ENCODE measurements at places on chromosomes 1 and 21.
A peak's percentile ranks its signal among the peaks of the same experiment; 100 is the strongest.

DNA sequence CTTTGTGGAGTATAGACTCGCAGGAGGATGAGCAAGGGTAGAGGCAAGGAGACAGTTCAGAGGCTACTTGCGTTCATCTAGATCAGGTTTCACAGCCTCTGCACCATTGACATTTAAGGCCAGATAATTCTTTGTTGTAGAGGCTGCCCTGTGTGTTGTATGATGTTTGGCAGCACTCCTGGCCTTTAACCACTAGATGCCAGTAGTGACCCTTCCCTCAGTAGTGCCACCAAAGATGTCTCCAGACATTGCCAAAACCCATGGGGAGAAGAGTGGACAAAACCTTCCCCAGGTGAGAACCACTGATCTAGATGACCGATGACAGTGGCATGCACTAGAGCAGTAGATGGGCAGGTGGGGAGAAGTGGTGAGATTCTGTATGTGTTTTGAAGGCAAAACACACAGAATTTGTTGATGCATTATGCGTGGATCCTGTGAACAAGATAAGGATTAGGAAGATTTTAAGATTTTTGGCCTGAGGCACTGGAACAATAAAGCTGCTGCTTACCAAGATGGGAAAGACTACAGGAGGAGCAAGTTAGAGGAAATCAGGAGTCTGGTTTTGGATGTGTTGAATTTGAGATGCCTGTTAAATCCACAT lies 9.9 kb upstream of the COG2 start:
- DNase-seq: peak; percentile 20

DNA sequence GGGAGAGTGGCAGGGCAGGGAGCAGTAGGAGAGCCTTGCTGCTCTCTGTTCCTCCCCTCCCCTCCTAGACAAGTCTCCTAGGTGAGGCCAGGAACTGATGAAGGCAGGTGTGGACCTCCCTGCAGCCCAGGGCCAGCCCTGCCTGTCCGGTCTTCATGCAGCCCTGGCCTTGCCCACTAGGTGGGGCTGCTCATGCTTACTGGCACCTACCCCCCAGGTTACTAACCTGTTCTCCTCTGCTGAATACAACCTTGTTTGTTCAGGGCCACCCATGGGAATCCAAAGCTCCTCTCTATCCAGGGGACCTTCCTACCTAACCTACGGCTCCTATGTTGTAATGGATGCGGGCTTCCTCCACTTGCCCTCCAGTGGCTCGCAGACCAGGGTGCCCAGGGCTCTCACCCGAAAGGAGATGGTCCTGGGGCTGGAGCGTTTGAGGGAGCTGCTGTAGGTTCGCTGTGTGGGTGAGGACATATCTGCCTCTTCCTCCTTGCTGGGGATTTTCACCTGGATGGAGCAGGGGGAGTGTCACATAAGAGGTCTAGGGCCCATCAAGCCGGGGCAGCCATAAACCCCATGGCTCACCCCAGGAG lies 7.9 kb upstream of the TNNT2 start:
- peak; percentile 30 for DNase-seq

DNA sequence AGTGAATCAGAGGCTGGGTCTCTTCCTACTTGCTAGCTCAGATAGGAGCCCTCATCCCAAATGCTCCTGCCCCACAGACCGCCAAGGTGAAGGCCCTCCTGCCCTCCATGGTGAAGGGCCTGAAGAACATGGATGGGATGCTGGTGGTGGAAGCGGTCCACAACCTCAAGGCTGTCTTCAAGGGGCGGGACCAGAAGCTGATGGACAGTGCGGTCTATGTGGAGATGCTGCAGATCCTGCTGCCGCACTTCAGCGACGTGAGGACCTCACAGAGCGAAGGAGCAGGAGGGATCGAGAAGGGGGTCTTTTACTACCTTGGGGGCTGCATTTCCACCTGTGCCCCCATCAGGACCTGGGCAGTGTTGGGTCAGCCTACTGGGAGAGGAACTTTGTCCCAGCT lies 14.6 kb upstream of the TTC4 start:
- no peak for DNase-seq

DNA sequence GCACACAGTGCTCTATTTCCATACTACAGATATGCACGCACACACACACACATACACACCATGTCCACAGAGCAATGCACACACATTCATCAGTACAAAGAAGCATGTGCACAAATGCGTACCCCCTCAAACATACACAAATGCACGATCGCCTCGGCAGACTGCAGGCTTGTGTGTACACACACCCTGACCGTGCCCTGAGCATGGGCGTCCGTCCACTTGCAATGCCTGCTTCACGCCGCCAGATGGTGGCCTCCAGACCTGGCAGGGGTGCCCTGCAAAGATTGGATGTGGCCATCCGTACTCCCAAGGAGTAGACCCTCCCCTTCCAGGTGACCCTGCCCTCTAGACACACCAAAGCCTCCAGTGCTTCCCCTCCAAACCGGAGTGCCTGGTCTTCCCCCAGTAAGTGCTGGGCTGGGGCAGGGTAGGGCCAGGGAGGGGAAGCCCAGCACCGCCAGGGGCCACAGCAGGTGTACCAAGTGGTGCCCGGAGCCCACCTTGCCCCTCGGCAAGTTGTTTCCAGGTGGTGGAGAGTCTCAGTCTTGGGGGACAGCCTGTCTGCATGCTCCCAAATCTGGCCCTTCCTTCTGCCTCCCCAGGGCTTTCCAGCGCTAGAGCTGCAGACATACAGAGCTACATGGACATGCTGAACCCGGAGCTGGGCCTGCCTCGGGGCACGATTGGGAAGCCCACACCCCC lies 20.6 kb downstream of the ESPN start:
- peak; percentile 35 for DNase-seq

DNA sequence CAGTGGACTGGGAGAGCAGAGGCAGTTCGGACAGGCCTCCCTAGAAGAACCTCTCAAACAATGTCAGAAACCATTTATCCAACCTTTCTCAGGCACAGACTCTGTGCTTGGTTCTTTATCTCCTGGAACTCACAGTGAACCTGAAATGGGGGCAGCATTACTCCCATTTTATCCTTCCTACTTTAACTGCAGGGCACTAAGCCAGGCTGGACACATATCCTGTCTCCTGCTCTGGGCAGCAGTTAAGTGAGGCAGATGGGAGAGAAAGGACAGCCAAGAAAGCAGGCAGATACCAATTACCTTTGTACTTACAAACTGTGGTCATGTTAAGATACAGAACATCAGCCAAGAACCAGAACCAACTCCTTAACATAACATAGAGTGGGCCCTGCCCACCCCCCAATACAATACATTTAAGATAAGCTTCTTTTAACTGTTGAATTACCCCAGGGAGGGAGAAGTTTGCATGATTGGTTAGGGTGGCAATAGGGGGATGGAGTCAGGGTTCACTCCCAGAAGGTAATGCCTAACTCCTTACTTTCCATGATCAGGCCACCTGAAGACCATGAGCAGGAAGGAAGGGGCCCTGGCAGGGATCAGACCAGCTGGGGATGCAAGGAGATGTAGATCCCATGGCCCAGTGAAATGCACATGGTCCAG lies 10.9 kb downstream of the KDF1 start:
- peak; percentile 38 for DNase-seq

- no peak for DNase-seq
These were observed 47.0 kb upstream of the RAP1GAP start for GRCh38 chr1:21716169-21716568.

DNA sequence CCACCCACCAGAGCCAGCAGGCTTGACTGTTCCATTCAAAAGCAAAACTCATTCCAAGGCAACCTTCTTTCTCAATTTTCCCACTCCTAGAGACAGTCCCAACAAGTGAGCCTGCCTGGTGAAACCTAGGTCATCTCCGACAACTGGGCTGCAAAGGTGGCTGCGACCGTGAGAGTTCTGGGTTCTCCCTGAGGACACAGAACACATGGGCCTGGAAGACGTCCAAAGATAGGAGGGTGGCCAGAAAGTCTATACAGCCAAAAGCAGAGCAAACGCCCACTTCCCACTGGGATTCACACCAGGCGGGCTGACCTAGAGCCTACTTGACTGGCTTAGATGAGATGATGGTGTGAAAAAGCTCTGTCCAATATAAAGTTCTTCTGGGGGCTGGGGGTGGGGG lies 90.2 kb upstream of the GRIK3 start:
- DNase-seq: no peak

- no peak for DNase-seq
These were observed 72.9 kb downstream of the TRIM11 start for GRCh38 chr1:228333739-228334115.

DNA sequence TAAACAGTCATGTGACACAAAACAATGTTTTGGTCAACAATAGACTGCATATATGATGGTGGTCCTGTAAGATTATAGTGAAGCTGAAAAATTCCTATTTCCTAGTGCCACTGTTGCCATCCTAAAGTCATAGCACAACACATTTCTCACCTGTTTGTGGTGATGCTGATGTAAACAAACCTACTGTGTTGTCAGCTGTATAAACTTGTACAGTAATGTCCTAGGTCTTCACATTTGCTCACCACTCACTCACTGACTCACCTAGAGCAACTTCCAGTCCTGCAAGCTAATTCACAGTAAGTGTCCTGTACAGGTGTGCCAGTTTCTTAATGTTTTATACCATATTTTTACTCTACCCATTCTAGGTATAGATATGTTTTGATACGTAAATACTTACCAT lies 326.1 kb upstream of the USP24 start:
- DNase-seq: no peak

DNA sequence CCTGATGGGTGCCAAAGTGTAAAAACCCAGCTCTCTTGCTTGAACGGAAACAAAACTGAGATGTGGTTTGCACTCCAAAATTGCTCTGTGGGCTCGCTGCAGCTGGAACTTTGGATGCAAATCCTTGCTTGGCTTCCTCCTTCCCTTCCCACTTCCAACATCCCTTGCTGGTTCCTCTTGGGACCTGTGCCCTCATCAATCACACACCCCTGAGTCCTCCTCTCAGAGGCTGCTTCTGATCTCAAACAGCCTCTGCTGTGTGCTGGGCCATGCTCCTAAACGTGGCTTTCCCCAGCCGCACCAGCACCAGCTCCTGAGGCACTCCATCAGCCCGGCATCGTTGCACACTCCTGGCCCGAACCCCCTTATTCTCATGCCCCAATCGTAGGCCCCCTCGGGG lies 124.3 kb upstream of the RAB4A start:
- peak; percentile 19 for DNase-seq

- DNase-seq: no peak
These were observed 29.8 kb downstream of the FHAD1 start for GRCh38 chr1:15276691-15277446.

DNA sequence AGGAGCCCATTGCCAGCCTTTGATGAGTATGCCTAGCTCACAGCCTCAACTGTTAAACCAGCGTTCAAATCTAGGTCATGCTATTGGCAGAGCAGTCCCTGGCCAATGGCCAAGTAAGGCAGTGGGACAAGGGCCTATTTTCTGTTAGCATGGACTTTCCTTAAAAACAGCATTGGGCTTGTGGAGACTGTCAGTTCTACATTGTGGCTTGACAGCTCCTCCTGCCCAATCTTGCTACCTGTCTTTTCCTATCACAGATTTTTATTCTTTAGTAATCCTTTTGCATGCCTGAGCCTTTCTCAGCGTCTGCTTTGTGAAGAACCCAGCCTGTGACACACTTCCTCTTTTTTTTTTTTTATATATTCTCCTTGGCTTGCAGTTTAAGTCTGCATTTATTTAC lies 56.4 kb downstream of the DIP2A start:
- DNase-seq: peak; percentile 65

DNA sequence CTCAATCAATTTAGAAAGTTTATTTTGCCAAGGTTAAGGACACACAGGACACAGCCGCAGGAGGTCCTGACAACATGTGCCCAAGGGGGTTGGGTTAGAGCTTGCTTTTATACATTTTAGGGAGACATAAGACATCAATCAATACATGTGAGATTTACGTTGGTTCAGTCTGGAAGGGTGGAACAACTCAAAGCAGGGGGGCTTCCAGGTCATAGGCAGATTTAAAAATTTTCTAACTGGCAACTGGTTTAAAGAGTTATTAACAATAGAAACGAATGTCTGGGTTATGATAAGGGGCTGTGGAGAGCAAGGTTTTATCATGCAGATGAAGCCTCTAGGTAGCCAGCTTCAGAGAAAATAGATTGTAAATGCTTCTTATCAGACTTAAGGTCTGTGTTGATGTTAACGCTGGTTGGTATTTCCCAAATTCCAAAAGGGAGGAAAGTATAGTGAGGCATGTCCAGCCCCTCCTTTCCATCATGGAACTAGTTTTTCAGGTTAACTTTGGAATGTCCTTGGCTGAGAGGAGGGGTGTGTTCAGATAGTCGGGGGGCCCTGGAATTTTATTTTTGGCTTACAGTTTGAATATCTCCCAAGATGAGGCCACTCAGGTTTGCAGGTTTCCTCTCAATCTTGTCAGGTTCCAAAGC lies 31.0 kb upstream of the TGFBR3 start:
- no peak for DNase-seq

DNA sequence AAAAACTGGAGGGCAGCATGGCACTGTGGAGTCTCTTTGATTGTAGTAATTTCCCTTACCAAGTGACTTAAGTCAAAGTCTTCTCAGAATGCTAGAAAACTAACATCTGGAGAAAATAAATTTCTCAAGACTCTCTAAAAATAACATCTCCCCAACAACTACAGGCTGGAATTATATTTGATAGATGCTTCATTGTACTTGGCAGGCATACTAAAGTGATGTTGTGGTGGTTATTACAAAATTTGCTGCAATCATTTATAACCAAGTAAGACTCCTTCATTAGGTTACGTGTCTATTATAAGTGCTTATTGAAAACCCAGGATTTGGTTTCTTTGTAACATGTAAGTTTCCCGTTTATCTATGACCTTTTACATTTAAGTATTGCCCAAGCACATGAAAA lies 132.9 kb upstream of the NRIP1 start:
- DNase-seq: peak; percentile 57

GRCh38 chr1:155061381-155062150 lies 2.0 kb upstream of the EFNA4 start:
- peak; percentile 79 for DNase-seq

GRCh38 chr1:65541865-65542264 lies 121.4 kb downstream of the LEPR start:
- no peak for DNase-seq

DNA sequence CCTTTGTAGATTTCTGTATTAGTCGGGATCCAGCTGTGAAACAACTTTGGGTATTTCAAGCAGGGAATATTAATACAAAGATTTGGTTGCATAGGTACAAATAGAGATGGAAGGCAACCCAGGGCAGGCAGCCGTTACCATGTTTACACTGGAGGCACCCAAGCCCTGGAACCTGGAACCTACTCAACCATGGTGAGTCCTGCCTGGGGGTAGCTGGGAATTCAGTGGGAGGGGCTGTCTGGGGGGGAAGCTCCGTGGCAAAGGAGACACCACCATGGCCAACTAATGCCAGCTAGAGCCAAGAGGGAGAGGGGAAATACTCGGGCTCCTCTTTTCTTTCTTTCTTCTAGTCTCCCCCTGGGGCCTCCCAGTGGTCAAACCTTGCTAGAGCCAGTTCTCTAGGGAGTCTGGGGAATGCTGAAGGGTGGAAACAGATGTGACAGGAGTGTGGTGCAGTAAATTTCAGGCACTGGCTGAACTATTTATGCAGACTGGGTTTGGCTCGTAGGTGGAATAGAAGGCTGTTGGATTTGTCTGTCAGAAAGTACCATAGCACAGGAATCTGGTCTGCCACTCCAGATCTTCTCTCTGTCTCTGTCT lies 91.9 kb upstream of the CACNA1E start:
- no peak for DNase-seq

GRCh38 chr1:109960745-109961094 lies 23.8 kb upstream of the AHCYL1 start:
- DNase-seq: no peak
